ENCODE measurements at places on chromosomes 4 and X. TPM values are rescaled to one million over a fixed set of nuclear protein-coding genes. Genes with fewer than 3 reads are reported as not detected.

The CENPE gene
- total RNA-seq, result 0.71 TPM

The GPR173 gene
- 1.3 TPM for total RNA-seq

The HMX1 gene
- not detected for total RNA-seq

The SLITRK2 gene
- 0.76 TPM for total RNA-seq

The F11 gene
- total RNA-seq, result not detected

The IL13RA1 gene
- total RNA-seq, result 33.5 TPM

The JCHAIN gene
- total RNA-seq, result 12.0 TPM

The GSX2 gene
- total RNA-seq, result not detected

The TMEM271 gene
- total RNA-seq, result not detected

The FGF13 gene
- total RNA-seq, result 2.4 TPM

The GCNA gene
- 1.2 TPM for total RNA-seq

The TRIM2 gene
- 22.6 TPM for total RNA-seq

The DIPK2B gene
- total RNA-seq, result 26.0 TPM

The SULT1B1 gene
- total RNA-seq, result 0.99 TPM

The RAB9A gene
- total RNA-seq, result 21.4 TPM

The FGFBP1 gene
- not detected for total RNA-seq

The SSX2B gene
- not detected for total RNA-seq

The MAGEB16 gene
- not detected for total RNA-seq

The GABRA4 gene
- 2.5 TPM for total RNA-seq

The RAB9B gene
- total RNA-seq, result 14.6 TPM

The RNF150 gene
- total RNA-seq, result 40.0 TPM

The NHSL2 gene
- 6.1 TPM for total RNA-seq

The HTR2C gene
- not detected for total RNA-seq

The GAGE13 gene
- total RNA-seq, result not detected

The ERVMER34-1 gene
- 1.2 TPM for total RNA-seq

The IGFBP7 gene
- total RNA-seq, result 580 TPM

The MFAP3L gene
- 5.0 TPM for total RNA-seq

The GRIA3 gene
- 0.65 TPM for total RNA-seq

The VCX3B gene
- not detected for total RNA-seq

The RPS6KA6 gene
- total RNA-seq, result 2.2 TPM

All from left cardiac atrium (tissue), 4 donors.